ENCODE measurements at places on chromosomes 12 and 14. TPM values are rescaled to one million over a fixed set of nuclear protein-coding genes. Genes with fewer than 3 reads are reported as not detected.

Gene CLEC4D
- polyA plus RNA-seq, result 0.23 TPM

Gene KRT7
- 0.86 TPM for polyA plus RNA-seq

Gene RASSF8
- 24.9 TPM for polyA plus RNA-seq

Gene NRXN3
- 0.58 TPM for polyA plus RNA-seq

Gene CMA1
- polyA plus RNA-seq, result not detected

Gene NID2
- 71.7 TPM for polyA plus RNA-seq

Gene PGF
- 43.2 TPM for polyA plus RNA-seq

Gene OR4K15
- polyA plus RNA-seq, result not detected

Gene ACYP1
- 17.8 TPM for polyA plus RNA-seq

Gene KCNC2
- polyA plus RNA-seq, result 0.38 TPM

Gene ZNF385A
- polyA plus RNA-seq, result 22.1 TPM

Gene DACT1
- 23.3 TPM for polyA plus RNA-seq

Gene OR11H7
- 0.29 TPM for polyA plus RNA-seq

Gene PKP2
- 6.7 TPM for polyA plus RNA-seq

Gene LYZ
- 27.3 TPM for polyA plus RNA-seq

Gene CACNA1C
- polyA plus RNA-seq, result 3.2 TPM

Gene ATP2A2
- polyA plus RNA-seq, result 635 TPM

Gene VDR
- polyA plus RNA-seq, result 0.46 TPM

Gene DNAH10
- 1.6 TPM for polyA plus RNA-seq

Gene GALC
- polyA plus RNA-seq, result 18.8 TPM

Gene OR4M1
- polyA plus RNA-seq, result not detected

Gene MUCL1
- polyA plus RNA-seq, result not detected

Gene MYF6
- polyA plus RNA-seq, result 90.3 TPM

Gene TMTC2
- polyA plus RNA-seq, result 13.0 TPM

Gene ASPG
- polyA plus RNA-seq, result 2.5 TPM

Gene KLHL33
- 1.1 TPM for polyA plus RNA-seq

Gene USP30
- polyA plus RNA-seq, result 12.7 TPM

Gene PIK3C2G
- polyA plus RNA-seq, result 0.08 TPM

Gene ZFHX2
- 1.5 TPM for polyA plus RNA-seq

Gene DIO3
- 3.1 TPM for polyA plus RNA-seq

Gene KLC1
- 104 TPM for polyA plus RNA-seq

Gene LRFN5
- polyA plus RNA-seq, result 7.0 TPM

Gene PLEKHH1
- 1.7 TPM for polyA plus RNA-seq

Gene BMAL2
- polyA plus RNA-seq, result 1.4 TPM

Gene APOF
- not detected for polyA plus RNA-seq

Gene VRTN
- 0.05 TPM for polyA plus RNA-seq

Gene PTCSC3
- polyA plus RNA-seq, result not detected

Gene POU6F1
- polyA plus RNA-seq, result 7.9 TPM

Gene TMEM263
- polyA plus RNA-seq, result 59.1 TPM

Gene PA2G4
- polyA plus RNA-seq, result 111 TPM

Gene ACACB
- 7.3 TPM for polyA plus RNA-seq

Gene ZNF384
- 47.0 TPM for polyA plus RNA-seq

Gene TBX3
- 33.8 TPM for polyA plus RNA-seq

Gene ANO2
- polyA plus RNA-seq, result 4.0 TPM

Gene SOS2
- polyA plus RNA-seq, result 37.1 TPM
